Midbrain (tissue), 1 donor: ENCODE measurements at places on chromosomes 4 and X.
A peak's percentile ranks its signal among the peaks of the same experiment; 100 is the strongest.

DNA sequence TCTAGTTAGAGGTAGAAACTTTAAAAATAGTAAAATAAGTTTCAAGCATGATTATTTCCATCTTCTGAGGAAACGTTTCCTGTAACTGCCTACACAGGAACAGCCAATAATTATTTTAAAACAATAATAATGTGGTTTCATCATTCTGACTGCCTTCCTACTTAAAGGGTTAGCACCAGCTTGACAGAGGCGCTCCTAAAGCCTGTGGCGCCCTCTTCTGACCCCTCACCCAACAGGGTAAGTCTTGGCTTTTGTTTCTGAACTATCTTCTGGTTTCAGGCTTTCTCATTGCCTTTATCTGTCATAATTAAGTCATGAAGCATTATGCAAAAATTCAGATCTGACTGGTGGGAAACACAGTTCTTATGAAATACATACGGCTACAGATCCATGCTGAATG is 96.7 kb downstream of the ITM2A start:
- DNase-seq: no peak

- no peak for DNase-seq
Measured at GRCh38 chr4:177155454-177155853, 154.2 kb upstream of the NEIL3 start.

- peak; percentile 90 for DNase-seq
Measured at GRCh38 chr4:41934901-41935651, at the start of gene TMEM33. Gene TMEM33, plus strand, starts transcription at chr4:41935429. Its CDS starts 56 bp downstream, at chr4:41935485.

- DNase-seq: no peak
Measured at GRCh38 chr4:5757091-5757490, 46.1 kb downstream of the EVC start.
